ENCODE measurements at places on chromosomes 5 and 9.

GRCh38 chr9:133332381-133332730 lies 3.6 kb downstream of the SURF6 start:
- DNase-seq, result no peak

DNA sequence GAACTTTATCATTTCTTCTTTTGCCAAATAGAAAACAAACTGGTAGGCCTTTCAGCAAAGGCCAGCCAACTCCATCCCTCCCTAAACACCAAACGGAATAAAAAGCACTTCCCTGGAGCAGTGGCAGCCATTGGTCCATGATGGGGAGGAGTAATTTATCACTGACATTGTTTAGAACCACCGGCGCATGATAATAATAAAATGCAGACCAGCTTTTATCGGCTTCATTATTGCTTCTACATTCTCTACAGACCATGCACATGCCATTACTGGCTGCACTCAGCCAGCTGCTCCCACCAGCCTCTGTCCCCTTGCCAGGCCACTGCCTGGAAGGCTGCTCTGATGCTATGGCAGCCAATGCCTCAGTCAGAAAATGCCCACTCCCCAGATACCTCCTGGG lies 45.9 kb downstream of the ABCA1 start:
- DNase-seq, result no peak

DNA sequence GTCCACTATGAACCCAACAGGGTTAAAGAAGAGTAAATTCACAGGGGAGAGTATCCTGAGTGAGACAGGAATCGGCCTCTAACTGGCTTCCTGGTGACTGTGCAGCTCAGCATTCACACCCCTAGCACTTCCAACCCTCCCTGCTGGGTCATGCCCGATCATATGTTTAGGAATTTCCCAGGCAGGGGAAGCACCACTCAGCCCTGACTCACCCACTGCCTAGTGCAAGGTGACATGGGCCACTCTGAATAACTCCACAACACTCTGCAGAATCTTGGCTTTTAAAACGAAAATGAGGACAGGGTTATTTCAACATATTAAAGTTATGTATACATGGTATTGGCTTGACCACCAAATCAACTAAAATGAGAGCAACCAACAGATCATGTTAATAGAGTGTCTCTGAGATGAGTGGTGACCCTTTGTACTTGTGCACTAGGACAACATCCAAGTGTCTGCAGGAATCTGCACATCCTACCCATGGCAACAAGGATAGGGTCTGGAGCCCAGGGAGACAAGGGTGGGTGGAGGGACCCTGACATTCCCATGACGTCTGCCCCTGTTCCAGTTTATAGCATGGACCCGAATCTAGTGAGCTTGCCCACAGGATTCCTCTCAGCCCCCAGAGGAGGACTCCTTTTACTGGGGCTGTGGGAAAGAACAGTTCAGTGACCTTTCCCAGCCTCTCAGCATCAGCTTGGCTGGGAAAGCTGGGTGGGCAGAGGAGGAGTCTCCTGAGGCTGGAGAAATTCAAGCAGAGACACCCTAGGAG lies 485.8 kb downstream of the SEMA5A start:
- no peak for DNase-seq

- DNase-seq, result no peak
Observed at GRCh38 chr9:91026266-91026665, 224.6 kb downstream of the SYK start.

DNA sequence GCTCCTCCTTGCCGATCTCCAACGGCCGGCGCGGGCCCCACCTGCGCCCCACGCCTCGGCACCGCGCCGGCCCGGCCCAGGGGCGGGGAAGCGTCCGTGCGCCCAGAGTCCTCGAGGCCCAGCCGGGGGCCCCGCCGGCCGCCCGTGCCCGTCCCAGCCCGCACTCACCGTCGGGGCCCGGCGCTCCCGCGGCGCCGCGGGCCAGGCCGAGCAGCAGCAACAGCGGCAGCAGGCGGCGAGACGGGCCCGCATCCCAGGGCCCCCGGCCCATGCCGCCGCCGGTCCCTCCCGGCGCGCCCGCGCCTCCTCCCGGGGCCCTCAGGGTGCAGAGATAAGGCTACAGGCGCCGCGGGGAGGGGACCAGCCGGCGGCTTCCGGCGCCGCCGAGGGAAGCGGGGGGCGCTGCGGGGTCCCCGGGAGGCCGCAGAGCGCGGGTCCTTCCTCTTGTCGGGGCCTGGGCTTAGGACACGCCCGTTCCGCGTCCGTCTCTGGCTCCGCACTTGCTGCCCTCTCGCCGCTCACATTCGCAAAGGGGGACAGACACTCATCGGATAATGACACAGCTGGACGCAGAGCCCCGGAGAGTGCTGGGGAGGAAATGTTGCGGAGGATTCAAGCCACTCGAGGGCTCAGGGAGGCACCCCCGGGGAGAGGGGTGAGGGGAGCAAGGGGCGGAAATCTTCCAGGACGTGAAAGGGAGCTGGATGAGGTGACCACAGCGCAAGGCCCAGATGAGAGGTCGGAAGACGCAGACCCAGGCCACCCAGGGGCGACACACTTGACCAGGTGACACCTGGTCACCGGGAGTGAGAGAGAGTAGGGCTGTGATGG lies at the start of gene SUSD1:
Gene SUSD1 (minus strand): TSS at position 333 of the 831 bp plus-strand sequence. CDS start 62 bp downstream, at position 271.
- DNase-seq, result peak; percentile 31

- DNase-seq, result no peak
Observed at GRCh38 chr9:98189412-98189811, 3.0 kb downstream of the CORO2A start.

GRCh38 chr5:81601919-81602318 lies 149.0 kb downstream of the SSBP2 start:
- DNase-seq, result no peak

GRCh38 chr5:11030671-11031070 lies 269.6 kb upstream of the DAP start:
- DNase-seq, result no peak

- no peak for DNase-seq
Observed at GRCh38 chr5:163033656-163034055, 403.7 kb upstream of the CCNG1 start.

DNA sequence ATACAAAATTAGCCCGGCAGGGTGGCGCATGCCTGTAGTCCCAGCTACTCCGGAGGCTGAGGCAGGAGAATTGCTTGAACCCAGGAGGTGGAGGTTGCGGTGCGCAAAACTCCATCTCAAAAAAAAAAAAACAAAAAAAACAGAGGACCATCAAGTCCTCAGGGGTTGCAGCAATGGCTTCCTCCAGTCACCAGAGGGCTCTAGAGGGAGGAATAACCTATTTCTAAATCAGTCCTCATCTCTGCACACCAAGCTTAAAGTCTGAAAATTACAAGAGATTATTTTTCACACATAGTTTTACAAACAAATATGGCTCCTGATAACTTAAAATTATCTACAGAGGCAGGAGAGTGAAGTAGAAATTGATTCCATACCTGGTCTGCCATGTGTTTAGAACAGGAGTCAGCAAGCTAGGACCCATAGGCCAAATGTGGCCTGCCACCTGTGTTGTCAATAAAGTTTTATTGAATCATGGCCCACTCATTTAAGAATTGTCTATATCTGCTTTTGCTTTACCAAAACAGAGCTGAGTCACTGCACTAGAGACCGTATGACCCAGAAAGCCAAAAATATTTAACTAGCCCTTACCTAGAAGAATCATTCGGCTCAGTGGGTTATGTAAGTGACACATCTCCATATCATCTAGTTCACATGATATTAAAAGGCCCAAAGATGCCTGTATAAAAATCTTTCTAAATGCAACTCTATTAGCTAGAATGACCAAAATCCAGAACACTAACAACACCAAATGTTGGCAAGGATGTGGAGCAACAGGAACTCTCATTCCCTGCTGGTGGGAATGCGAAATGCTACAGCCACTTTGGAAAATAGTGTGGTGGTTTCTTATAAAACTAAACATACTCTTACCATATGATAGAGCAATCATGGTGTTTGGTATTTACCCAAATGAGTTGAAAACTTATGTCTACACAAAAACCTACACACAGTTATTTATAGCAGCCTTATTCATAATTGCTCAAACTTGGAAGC lies 207.7 kb downstream of the FRMD3 start:
- no peak for DNase-seq

DNA sequence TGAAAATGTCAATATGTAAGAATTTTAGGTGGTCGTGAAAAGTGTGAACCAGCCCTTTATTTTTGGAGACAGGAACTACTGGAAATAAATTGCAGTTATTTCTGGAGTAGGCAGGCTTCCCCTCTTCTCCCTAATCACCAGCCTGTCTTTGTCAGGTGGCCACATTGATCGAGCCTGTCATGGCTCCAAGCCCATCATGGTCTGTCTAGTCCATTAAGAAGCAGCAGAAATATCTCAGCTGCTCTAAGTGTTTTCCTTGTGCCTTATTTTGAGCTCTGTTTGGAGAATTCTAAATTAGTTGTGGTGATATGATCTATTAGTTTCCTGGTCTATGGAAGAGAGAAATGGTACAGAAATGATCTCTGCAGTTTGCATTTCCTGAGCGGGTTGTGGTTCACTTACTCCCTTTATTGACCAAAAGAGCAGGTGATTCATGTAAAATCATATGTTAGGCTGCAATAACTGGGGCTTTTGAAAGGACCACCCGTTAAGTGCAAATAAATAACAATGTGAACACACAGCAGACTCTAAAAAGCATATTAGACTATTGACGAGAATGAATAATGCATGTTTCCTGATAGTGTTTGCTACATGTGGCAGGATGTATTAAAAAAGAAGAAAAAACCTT lies 42.3 kb downstream of the BASP1 start:
- no peak for DNase-seq

- no peak for DNase-seq
Observed at GRCh38 chr9:78939311-78940065, 632.3 kb upstream of the TLE4 start.

DNA sequence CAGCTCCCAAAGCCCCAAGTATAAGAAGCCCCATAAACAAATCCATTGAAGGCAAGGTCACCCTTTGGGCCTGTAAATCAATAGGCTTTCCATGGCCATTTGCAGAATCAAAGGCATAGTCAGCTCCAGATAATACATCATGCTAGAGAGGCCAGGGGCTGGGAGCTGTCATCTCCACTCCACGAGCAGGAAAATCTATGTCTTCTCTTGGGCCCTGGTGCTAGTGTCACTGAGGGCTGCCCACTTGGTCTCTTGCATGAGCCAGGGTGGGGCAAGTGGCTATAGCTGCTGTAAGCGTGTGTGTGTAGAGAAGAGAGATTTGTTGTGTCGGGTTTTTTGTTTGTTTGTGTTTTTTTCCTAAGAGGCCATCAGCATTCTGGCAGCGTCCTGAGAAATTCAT lies 90.0 kb upstream of the ZNF618 start:
- DNase-seq, result no peak

DNA sequence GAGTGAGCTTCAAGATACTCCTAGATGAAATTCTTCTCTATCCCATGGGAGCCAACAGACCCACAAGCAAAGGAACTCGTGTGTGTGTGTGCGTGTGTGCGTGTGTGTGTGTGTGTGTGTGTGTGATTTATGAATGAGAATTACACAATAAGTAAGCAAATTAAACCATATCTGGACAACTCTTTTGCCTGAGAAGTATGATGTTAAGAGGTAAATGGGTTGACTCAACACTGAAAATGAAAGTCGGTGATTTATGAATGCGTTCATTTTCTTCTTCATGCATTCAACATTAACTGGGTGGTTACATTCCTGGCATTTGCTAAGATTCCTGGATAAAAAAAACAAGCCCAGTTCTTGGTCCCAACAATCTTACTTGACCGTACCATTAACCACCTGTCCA lies 171.3 kb upstream of the ZNF462 start:
- DNase-seq, result no peak

GRCh38 chr5:137207023-137207760 lies 291.9 kb downstream of the SPOCK1 start:
- no peak for DNase-seq

DNA sequence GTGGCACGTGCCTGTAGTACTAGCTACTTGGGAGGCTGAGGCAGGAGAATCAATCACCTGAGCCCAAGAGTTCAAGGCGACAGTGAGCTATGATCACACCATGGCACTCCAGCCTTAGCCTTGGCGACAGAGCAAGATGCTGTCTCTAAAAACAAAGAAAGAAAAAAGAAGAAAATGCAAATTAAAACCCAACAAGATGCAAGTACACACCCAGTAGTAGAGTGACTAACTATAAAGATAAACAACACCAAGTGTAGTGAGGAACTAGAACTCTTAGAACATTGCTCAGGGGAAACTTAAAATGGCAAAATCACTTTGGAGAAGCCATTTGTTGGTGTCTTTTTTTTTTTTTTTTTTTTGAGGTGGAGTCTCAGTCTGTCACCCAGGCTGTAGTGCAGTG lies 34.7 kb upstream of the RARS1 start:
- DNase-seq, result no peak

DNA sequence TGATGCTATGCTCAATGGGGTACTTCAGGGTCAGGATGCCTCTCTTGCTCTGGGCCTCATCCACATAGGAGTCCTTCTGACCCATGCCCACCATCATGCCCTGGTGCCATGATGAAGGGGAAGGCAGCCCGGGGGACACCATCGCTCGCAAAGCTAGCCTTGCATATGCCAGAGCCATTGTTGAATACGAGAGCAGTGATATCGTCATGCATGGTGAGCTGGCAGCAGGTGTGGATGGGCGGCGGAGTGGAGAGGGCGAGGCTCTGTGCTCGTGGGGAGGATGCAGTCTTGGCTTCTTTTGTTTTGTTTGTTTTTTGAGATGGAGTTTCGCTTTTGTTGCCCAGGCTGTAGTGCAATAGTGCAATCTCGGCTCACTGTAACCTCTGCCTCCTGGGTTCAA lies 17.2 kb upstream of the SPZ1 start:
- DNase-seq, result no peak

DNA sequence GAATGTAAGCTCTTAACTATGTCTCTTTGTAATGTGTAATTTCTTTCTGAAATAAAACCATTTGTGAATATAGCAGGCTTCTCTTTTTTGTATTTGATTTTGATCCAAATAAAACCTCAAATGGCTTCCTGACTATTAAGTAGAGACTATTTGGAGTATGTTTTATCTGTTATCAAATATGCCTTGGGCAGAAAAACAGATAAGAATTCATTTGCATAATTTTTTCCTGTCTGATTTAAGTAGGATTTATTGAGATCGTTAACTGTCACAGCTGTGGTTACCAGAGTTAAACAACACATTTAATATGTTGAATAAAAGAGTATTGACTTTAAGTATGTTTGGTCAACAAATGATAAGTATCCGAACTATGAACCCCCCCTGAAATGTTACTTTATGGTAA lies 104.9 kb downstream of the MELK start:
- DNase-seq, result no peak

DNA sequence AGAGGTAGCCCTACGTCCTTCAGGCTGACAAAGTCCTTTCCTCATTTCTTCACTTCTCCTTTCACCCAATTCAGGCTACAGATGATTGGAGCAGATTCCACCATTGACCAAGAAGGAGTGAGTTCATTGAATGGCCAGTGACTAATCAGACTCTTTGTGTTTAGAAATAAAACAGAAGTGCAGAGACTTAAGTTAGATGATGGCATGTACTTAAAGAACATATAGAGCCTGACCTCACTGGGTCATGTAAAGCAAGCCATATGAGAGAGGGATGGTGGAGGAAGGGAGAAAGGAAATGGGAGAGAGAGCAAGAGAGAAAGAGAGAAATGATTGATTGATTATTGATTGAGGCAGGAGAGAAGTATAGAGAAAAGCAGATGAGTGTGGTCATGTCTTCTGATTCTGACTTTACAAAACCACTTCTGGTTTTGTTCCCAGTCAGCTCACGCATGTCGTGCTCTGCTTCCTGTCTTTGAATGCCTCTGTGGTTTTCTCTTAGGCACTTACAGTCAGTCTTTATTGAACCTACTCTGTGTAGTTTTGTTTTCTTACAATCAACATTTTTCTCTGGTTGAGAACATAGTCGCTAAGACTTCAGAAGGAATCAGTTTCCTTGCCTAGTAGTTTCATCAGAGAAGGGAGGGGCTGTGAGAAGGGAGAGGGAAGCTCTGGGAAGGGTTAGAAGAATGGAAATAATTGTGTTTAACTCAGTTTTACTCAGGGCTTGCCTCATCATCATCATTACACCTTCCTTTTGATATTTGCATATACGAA lies 149.2 kb upstream of the KLF9 start:
- no peak for DNase-seq

All from T-helper 1 cell (primary cell).